ENCODE measurements at places on chromosomes 5 and 9.

DNA sequence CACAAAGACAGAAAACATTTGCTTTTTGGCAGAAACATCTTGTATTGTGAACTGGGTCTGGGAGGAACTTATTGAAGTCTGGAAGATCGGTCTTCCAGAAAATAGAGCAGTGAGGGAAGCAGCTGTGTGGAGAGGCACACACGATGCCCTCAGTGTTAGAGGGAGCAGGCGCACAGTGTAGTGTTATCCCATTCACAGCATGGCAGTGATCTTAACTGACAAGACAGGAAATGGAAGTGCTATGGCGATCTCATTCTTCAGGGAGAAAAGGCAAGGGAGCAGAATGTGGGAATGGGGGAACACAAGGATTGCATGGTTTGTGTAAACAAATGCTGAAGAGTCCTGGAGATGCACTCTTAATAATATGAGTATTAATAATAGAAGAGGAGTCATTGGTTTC lies 161.0 kb downstream of the PBX3 start:
- no peak for DNase-seq

- no peak for DNase-seq
Observed at GRCh38 chr5:464843-465590, 22.0 kb downstream of the EXOC3 start.

DNA sequence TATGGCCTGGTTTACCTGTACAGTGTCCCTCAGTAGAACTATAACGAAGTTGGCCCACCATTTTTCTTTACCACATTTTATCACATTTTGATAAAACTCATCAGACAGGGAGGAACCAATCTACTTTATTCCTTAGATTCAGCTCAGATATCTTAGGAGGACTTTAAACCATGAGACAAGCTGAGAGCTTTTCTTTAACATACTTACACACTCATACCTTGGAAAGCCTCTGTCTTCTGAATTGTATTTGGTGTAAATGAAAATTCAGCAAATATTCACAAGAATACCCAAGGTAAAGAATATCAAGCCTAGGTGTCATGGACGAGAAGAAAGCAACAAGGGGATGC lies 313.2 kb downstream of the ENC1 start:
- DNase-seq: no peak

GRCh38 chr5:4532705-4533080 lies 607.4 kb upstream of the ADAMTS16 start:
- no peak for DNase-seq

- DNase-seq: no peak
Observed at GRCh38 chr5:75660678-75661465, 49.6 kb downstream of the ANKDD1B start.

DNA sequence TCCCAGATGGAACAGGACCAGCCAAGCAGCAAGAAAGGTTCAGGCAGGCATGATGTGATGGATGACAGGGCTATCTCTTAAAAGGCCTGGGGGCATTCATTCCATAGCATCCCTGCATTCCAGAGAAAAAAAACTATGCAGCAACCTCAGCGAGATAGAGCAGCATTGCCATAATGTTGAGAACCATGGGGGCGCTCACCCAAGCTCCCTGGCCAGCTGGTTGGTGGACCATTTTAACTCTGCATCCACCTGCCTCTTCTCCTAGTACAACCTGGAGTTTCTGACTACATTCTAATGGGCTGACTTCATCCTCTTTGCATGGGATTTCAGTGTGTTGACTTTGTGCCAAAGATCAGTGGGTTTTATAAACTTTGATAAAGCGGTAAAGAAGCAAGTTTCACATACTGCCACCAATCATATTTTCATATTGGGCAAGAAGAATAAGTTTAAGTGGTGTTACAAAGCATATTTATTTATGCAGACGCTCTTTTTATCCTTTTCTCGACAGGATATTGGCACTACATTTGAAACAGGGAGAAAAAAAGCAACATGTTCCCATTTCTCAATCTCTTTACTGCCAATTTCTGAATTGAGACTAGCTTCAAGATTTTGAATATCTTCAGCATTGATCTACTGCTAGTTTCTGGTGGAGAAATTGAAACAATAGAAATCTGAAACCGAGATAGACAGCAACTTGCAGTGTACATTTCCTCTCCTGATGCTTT lies 378.3 kb upstream of the WWC1 start:
- DNase-seq: no peak

DNA sequence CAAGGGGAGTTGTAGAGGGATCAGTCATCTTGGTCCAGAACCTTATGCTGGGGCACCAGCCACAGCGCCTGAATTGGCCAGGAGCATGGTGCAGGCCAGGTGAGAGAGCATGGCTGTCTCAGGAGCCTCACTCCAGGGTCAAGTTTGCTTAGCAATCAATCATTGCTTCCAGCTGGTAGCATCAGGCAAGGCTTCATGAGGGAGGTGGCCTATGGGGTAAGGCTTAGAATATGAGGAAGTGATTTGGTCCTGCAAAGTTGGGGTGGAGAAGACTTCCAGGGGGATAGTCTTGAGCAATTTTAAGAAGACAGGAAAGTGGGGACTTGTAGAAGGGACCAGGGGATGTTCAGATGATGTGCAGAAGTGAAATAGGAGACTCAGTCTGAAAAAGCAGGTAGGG lies 53.9 kb upstream of the PITX1 start:
- DNase-seq: no peak

DNA sequence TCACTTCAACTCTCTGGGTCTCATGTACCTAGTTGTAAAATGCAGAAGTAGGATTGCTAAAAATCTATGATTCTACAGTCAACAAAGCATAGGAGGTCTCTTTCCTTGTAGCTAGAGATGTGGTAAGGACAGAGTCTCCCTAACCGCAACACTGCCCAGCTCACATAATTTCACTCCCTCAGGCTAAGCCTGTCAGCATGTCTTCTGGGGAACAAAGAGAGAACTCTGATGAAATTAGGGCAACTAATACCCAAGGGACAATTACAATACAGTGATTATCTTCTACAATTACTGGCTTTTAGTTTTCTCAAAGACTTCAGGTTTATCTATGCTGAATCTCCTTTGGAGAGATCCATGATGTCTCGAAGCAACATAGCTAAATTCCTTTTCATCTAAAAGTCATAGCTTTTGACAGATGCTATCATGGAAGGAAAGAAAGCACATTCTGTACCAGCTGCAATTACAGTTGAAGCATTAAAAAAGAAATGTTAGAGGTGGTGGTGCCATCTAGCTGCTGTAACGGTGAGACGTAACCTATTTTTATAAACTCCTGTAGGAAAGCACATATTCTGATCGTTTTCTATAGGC lies 141.1 kb upstream of the TARS1 start:
- no peak for DNase-seq

GRCh38 chr9:110464321-110464720 lies 115.2 kb downstream of the SVEP1 start:
- no peak for DNase-seq

DNA sequence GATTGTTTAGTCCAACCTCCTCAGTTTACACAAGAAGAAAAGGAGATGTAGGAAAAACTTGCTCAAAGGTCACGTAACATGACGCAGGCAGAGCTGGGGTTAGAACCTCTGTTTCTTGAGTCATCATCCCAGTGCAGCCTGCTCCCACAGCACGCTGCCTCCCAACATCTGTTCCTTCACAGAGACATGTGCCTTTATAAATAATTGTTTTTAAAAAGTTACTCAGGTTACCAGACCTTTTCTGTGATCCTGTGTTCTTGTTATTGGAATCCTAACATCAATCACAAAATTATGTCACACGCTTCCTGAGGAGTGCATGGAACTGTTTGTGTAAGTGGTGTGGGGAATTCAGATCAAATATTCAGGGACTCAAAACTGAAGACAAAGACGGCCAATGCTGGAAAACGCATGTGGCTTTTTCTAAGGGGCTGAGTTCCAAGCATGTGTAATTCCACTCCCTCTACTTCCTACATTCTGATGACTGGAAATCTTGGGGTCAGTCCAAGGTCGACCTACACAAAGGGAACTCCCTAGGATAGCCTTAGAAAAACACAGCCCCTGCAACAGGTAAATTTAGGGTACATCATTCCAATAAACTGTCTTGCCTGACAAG lies 184.3 kb downstream of the TSSK1B start:
- no peak for DNase-seq

- DNase-seq: no peak
Observed at GRCh38 chr5:169258372-169259000, 42.5 kb downstream of the SLIT3 start.

GRCh38 chr9:76365028-76365427 lies 29.2 kb downstream of the RFK start:
- DNase-seq: no peak

DNA sequence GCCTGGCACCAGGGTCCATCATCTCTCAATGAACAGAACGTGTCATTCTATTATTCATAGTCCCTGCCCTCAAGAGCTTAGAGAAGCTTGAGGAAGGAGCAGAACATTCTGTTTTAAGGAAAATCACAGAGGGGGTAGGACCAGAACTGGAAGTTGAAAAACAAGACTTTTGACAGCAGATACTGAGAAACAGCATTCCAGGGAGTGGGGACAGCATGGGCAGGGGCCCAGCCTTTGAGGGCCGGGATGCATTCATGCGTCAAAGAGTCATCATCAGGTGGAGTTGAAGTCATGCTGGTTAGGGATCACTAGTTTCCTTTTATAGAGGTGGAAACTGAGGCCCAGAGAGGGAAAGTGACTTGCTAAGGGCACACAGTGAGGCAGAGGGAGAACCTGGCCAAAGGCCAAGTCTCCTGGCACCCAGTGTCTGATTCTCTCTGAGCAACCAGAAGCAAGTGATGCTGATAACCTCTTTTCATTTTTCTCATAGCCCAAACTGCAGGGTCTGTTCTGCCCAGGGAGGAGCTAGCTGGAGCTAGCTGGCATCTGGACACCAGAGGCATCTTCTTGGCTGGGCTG lies 41.5 kb upstream of the STXBP1 start:
- DNase-seq: no peak

GRCh38 chr5:134027288-134027615 lies 22.5 kb upstream of the VDAC1 start:
- no peak for DNase-seq

GRCh38 chr9:126690431-126691051 lies 76.8 kb downstream of the LMX1B start:
- DNase-seq: peak; percentile 45

GRCh38 chr5:40733434-40733833 lies 22.3 kb downstream of the TTC33 start:
- no peak for DNase-seq

GRCh38 chr9:18330401-18331309 lies 143.3 kb upstream of the ADAMTSL1 start:
- no peak for DNase-seq

Data from CD4-positive, alpha-beta T cell treated with Interleukin-17A for 1 hour (primary cell).